ENCODE measurements at places on chromosomes 4 and X.

GRCh38 chr4:100935090-100935489 lies 412.2 kb downstream of the PPP3CA start:
- DNase-seq, result peak; percentile 38

DNA sequence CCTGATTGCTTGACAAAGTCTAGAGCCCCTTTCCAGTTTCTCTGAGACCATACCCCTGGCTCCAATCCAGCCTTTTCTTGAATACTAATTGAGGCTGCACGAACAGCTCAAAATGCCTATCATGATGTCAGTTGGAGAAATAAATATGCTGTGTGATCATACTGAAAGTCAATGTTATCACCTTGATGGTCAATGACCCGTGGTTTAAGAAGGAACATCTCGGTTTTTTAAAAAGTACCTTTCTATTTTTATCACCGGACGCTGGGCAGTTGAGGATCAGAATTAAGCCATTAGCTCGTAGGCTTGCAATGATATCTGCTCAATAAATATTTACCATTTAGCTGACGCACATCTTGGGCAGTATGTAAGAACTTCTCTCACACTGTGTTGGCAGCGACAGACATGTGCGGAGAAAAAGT lies 852 bp upstream of the WDR44 start:
- no peak for DNase-seq

- DNase-seq, result no peak
Measured at GRCh38 chrX:107769581-107770317, 5.8 kb downstream of the TSC22D3 start.

DNA sequence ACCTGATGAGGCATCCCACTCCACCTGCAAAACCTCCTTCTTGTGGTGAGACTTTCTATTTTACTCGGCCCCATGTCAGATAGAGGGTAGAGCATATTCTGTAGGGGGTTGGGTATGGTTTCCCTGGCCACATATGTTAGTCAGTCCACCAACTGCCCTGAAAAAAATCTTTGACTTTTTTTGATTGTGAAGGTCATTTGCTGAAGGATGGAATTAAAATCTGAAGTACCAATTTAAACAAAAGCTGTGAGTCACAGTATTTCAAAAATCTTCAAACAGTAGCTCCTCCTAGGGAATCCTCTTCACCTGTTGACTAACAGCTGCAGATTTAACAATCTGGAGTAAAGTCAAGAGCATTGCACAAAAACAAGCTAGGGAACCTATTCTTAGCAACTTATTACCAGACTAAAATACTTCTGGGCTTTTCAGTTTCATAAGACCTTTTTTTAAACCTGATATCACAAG lies 8.0 kb upstream of the CCDC110 start:
- no peak for DNase-seq

GRCh38 chrX:103475381-103475780 lies 43.9 kb downstream of the RAB40A start:
- no peak for DNase-seq

DNA sequence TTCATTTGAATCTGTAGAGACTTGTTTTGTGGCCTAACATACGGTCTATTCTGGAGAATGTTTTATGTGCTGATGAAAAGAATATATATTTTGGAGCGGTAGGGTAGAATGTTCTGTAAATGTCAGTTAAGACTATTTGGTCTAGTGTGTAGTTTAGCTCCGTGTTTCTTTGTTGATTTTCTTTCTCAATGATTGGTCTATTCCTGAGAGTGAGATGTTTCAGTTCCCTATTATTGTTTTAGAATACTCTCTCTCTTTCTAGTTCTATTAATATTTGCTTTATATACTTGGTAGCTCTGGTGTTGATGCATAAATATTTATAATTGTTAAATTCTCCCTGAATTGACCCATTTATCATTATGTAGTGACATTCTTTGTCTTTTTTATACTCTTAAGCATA lies 236.5 kb downstream of the GLUD2 start:
- DNase-seq, result no peak

GRCh38 chr4:90226734-90227133 lies 99.5 kb downstream of the CCSER1 start:
- no peak for DNase-seq
